ENCODE measurements at places on chromosomes 16 and 17. TPM values are rescaled to one million over a fixed set of nuclear protein-coding genes. Genes with fewer than 3 reads are reported as not detected.
A peak's percentile ranks its signal among the peaks of the same experiment; 100 is the strongest.

DNA sequence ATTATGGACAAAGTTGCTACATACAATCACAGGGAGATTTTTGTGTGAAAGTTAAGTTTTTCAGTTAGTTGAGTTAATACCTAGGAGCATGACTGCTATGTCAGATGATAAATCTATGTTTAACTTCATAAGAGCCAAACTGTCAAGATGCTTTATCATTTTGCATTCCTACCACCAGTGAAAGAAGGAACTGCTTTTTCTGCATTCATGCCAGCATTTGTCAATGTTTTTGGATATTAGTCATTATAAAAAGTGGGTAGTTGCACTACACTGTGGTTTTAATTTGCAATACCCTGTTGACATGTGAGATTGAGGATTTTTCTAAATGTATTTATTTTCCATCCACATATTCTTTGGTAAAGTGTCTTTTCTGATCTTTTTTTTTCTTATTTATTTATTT lies 434.0 kb upstream of the MON1B start:
- no peak for DNase-seq

DNA sequence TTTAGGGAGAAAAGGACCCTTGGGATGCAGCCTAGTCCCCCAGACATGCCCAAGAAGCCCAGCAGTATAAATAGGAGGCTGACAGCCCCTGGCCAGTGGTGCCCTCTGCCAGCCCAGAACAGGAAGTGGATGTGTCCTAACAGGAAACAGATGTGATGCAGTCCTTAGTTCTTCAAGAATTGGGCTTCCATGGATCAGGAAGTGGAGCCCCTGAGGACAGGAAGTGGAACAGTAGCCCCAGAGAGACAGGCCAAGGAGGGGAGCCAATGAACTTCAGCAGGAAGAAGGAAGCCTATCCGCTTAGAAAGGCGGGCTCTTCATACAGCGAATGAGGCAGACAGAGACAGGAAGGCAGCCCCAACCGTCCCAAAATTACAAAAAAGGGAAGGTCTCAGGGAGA lies 7.2 kb downstream of the CTF1 start:
- DNase-seq, result no peak

DNA sequence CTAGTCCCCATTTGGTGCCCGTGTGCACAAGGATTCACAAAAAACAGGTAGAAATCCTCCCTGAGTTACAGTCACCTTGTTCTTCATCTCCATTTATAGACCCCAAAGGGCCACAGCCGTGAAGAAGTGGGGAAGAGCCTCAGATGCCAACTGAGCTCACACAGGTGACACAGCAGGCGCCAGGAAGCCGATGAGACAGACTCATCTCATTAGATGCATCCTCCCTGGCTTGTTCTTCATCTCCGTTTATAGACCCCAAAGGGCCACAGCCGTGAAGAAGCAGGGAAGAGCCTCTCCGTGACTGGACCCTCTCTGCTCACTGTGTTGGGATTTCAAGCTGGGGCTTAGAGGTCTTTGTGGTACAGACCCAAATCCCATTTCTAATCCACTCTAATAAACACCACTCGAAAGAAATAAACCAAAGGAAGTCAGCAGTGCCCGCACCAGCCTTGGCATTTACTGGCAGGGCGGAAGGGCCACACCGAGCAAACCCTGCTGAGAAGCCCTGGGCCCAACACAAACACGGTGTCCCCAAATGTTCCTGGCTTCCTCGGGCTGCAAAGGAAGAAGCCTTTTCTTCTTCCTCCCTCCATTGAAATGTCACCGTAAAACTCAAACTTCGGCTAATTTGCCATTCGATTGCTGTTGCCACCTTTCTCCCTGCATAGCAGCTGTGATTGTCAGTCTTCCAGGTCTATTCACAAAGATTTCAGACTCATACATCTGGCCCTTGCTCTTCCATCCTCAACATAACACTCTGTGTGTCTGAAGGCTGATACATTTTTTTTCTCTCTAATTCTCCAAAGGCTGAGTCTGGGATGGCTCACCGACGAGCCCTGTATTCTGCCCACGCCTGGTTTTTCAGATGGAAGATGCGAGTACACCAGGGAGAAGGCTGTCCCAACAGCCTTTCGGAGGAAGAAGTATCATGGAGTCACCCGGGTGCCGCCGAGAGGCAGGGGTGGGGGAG lies 44.9 kb upstream of the DOC2B start:
- DNase-seq, result no peak

DNA sequence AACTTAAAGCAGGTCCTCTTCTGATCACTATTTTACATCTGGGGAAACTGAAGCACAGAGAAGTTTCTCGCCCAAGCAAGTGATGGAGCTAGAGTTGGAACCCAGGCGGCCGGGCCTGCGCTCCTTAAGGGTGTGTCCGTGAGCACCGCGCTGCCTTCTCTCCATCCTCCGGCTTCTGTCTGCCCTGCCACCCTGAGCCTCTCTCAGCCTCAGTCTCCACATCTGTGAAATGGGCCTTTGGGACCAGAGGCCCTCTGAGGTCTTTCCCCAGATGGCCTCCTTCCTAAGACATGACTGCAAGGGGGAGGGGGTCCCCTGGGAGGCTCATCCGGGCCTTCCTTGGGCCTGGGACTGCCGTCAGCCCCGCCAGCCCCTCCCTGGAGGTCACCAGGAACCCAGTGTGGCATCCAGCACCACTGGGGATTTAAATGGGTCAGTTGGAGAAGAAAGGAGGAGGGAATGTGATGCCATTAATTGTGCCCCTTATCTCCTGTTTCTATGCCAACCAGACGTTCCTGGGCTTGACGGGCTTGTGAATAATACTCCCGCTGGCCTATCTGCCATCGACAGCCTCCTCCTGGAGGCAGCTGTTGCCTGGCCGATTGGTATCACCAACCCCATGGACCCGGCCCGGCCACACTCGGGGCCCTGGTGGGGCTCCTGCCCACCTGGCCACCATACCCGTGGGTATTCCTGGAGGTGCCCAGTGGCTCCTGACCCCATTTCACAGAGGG lies 5.1 kb downstream of the ZFPM1 start:
- DNase-seq, result no peak

- DNase-seq, result peak; percentile 57
Observed at GRCh38 chr16:21638573-21638975, 13.8 kb downstream of the IGSF6 start.

DNA sequence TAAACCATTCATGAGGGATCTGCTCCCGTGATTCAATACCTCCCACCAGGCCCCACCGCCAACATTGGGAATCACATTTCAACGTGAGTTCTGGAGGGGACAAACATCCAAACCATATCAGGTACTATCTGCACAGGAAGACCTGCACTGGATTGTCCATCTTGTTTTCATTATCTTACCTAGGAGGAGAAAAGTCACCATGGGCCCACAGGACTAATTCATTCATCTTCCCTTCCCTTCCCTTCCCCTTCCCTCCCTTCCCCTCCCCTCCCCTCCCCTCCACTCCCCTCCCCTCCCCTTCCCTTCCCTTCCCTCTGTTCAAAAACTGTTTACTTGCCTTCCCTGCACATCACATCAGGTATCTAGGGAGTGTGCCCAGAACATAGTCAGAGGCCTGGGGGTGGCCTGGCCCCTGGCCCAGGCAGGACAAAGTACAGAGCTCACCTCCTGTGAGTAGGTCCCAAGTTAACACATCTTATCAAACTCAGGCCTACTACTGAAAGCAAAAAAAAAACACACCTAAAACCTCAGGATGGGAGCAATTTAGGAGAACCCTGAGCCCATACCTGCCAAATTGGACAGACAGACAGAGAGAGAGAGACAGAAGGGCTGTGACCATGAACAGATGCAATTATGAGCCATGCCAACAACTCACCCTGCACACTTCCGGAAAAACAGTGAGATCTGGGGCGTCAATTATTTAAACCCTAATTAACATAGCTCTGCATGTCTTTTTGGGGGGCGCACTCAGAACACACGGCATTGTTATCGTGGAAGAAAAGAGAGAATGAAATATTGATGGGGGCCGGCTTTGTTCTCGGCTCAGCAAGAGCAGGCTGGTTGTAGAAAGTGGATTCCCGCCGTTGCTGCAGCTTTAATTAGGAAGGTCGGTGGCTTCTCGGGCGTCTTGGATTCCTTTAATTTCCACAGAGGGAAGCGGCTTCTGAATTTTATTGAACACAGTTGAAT lies 151.2 kb downstream of the IRX5 start:
- DNase-seq, result no peak

DNA sequence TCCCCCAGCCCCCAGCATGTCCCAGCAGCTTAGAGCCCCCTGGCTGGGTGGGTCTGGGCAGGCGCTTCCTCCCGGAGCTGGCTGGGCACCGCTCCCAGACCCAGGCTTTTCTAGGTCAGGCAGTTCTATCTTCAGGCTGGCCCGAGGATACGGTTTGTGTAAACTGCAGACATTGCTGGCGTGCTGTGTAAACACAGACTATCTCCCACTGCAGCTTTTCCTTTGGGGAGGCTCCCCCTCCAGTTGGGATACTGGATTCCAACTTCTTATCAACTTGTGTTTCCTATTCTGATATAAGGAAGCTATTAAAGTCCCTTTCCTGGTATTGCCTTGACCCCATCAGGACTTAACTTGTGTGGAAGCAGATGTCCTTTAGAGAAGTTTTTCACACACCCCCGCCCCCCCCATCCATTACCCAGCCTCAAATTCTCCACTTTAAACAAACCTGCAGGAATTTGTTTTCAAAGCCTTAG lies 18.3 kb upstream of the GNA13 start:
- DNase-seq, result no peak

DNA sequence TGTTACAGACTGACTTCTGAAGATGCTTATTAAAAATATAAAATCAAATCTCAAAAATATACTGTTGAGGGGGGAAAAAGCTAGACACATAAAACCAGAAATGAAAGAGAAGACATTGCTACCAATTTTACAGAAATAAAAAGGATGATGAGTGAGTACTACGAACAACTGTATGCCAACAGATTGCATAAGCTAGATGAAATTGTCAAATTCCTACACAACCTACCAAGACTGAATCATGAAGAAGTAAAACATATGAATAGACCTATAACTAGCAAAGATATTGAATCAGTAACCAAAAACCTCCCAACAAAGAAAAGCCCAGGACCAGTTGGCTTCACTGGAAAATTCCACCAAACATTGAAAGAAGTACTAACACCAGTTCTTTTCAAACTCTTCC lies 3.5 kb upstream of the CAPNS2 start:
- no peak for DNase-seq

DNA sequence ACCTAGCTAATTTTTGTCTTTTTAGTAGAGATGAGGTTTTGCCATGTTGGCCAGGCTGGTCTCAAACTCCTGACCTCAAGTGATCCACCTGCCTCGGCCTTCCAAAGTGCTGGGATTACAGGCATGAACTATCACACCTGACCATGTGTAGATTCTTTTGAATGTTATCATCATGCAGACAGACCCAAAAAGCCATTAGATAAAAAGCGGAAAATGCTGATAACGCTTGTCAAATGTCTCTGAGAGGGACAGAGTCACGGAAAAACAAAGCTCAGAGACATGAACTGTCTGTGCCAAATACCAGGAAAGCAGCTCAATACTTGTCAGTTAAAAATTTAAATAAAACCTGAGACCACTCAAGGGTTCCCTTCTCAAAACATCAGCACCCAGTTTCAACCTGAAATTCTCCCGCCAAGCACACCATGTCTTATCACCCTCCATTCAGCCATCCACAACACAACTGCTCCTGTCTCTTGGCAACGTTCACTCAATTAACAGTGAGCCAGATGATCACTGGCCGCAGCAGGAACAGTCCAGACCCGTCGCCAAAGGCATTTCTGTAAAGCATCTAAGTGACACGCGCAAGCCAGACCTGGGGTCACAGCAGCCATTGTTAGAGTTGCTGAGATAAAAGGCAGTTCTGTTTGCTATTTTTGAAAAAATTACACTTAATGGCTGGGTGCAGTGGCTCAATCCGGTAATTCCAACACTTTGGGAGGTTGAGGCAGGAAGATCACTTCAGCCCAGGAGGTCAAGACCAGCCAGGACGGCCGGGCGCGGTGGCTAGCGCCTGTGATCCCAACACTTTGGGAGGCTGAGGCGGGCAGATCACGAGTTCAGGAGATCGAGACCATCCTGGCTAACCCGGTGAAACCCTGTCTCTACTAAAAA lies 29.7 kb downstream of the FANCA start:
- DNase-seq, result no peak

DNA sequence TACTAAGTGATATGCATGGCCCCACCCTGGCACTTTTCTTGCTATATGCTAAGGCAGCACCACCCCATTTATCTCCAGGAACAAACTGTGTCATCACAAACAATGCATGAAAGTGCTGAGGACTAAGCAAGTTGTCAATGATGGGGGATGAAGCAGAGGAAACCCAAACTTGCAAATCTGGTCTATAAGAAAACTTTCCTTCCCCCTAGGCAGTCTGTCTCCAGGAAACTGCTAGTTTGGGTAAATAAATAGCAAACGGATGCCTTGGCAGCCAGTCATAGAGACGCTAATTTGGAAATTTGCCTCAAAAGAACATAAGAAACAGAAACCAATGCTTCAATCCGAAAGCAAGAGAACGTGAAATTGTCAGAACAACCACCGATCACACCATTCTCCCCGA lies 5.6 kb upstream of the HSBP1 start:
- no peak for DNase-seq

GRCh38 chr17:77741109-77741508 lies 217.4 kb upstream of the TNRC6C start:
- DNase-seq, result peak; percentile 76

DNA sequence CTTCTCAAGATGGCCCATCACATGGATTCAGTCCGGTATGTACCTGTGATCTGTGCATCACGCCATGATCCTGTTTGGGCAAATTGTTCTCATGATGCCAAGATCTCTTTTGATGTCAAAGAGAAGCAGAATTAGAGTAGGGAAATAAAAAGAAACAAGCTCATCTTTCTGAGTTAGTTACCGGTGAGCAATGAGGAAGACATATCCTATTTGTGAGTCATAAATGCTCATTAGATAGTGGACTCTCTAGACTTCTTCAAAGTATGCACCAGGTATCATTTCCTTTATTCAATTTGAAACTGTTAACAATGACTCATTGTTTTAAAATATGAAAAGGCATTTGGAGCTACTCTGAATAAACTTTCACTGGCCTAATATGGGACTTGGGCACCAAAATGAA lies 8.0 kb upstream of the KRTAP4-12 start:
- DNase-seq, result no peak

DNA sequence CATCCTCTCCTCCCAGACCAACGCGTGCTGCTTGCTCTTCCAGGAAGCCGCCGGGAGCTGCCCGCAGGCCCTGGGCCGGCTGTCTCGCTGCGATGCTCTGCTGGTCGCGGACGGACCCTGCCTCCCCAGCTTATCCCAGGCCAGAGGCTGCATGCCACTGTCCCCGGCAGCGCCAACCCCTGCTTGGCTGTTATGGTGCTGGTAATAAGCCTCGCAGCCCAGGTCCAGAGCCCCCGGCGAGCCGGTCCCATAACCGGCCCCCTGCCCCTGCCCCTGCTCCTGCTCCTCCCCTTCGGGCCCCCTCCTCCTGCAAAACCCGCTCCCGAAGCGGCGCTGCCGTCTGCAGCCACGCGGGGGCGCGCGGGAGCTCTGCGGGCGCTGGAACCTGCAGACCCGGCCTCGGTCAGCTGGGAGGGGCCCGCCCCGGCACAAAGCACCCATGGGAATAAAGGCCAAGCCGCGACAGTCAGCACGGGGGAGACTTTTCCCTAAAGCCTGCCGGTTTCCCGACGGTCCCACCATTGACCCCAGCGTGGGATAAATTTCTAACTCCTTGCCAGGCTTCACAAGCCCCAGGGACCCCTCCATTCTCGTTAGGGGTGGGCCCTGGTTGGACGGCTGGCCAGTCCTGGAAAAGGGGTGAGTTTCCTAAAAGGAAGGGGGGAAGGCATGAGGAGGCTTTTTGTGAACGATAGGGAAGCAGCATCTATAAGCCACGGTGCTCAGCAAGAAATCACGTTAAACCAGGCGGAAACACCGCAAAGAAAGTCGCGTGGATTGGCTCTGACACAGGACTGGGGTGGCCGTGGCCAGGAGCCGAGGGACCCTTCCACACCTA lies 11.2 kb downstream of the ENPP7 start:
- DNase-seq, result peak; percentile 84

The FBXO39 gene
- total RNA-seq, result 0.19 TPM

The MFAP4 gene
- total RNA-seq, result not detected

The CCL7 gene
- not detected for total RNA-seq

The SKAP1 gene
- 76.1 TPM for total RNA-seq
